BE2C (cell line): ENCODE measurements at places on chromosomes 4 and X.

DNA sequence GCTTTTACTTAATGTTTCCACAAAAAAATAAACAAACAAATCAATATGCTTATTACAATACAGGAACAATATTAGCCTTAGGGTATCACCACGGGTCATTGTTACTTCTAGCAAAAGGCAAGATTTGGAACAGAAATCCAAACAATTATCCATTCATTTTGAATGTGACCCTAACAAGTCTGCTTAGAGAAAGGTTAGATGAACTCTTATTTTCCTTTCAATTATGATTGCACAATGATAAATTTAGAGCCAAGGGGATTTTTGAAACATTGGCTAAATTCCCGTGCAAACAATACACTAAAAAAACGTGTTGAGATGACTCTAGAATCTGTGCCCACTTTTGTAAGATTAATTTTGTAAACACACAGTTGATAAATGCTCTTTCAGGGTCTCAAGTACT lies 474.7 kb downstream of the PCDH7 start:
- no peak for DNase-seq

GRCh38 chrX:101693476-101693875 lies 33.8 kb upstream of the ARMCX2 start:
- DNase-seq = no peak

GRCh38 chr4:153393397-153393796 lies 48.9 kb downstream of the MND1 start:
- DNase-seq = no peak

GRCh38 chr4:160880180-160880579 lies 1283.6 kb downstream of the FSTL5 start:
- no peak for DNase-seq

GRCh38 chr4:8101213-8102075 lies 57.2 kb downstream of the ABLIM2 start:
- DNase-seq = no peak

- no peak for DNase-seq
These were observed 62.7 kb downstream of the TMEM131L start for GRCh38 chr4:153528705-153529485.

GRCh38 chr4:180665994-180666824 lies 1577.0 kb upstream of the TENM3 start:
- DNase-seq = peak; percentile 75

- peak; percentile 14 for DNase-seq
These were observed 14.3 kb downstream of the TEC start for GRCh38 chr4:48255072-48255958.

GRCh38 chr4:147842573-147842972 lies 110.7 kb downstream of the ARHGAP10 start:
- no peak for DNase-seq

- no peak for DNase-seq
These were observed 182.5 kb upstream of the TBL1X start for GRCh38 chrX:9282325-9282724.

DNA sequence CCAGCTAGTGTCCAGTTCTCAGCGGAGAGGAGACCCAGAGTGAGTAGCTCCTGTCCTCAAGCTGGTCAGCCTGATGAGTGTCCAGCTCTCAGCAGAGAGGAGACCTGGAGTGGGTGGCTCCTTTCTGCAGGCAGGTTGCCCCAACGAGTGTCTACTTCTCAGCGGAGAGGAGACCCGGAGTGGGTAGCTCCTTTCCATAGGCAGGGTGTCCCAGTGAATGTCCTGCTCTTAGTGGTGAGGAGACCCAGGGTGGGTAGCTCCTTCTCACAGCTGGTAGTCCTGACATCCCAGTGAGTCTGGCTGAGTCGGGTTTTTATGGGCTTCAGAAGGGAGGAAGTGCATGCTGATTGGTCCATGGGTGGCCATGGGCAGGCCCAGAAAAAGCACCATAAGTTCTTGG lies 55.7 kb upstream of the NUDT6 start:
- DNase-seq = no peak

DNA sequence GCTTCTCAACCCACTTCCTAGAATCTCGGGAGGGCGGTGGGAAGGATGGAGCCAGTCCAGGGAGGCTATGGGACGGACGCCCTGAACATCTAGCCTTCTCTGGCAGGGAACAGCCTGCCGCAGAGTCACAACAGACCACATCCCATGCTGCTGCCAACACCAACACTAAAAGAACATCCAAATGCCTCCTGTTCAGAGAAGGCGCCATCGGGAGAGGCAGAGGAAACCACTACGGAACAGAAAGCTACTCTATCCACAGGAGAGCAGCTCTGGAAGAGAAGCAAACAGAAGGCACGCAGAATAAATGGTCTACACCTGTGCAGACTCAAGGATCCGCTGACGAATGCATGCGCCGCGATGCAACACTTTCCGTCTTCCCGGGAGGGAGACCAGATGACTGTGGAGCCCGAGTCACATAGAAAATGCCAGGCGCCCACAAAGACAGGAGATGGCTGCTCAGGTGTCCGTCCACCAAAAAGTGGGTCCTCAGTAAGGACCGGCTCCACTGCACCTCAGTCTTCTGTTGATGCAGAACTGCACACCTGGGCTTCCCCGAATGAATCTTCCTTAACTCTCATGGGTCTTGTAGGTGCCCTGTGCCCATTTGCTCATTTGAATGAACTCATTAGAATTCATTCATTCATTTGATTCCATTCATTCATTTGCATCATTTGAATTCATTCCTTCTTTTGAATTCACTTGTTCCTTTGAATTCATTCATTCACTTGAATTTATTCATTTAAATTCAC lies 217.5 kb downstream of the DHRSX start:
- no peak for DNase-seq
